Stimulated activated CD4-positive, alpha-beta T cell treated with anti-CD3 and anti-CD28 coated beads, Interleukin-2, amount 100 ng/mL, for 48 hours (primary cell): ENCODE measurements at places on chromosomes 7 and 10.
A peak's percentile ranks its signal among the peaks of the same experiment; 100 is the strongest.

- no peak for DNase-seq
Observed at GRCh38 chr7:17632384-17632783, 307.9 kb downstream of the SNX13 start.

GRCh38 chr10:113094114-113094486, 144.1 kb downstream of the TCF7L2 start:
- DNase-seq, result no peak

DNA sequence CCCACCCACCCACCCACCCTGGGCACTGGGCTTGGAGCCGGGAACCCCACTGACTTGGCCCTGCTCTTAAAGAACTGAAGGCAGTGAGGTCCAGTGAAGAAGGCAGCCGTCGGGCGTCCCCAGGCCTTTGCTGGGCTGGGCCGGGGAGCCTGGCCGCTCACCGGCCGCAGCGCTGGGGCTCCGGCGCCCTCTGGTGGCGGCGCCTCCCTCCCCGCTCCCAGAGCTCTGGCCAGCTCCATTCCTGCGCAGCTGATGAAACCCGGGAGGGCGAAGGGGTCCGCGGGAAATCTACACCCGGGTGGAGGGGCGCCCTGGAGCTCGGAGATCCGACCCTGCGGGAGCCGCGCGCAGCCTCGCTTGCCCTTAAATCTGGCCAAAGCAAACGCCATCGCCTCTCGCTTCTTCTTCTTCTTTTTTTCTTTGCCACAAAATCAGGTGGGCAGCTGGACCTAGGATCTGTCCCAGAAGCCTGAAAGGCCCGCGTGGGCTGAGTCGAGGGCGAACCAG, 1.7 kb upstream of the CXCL12 start:
- DNase-seq, result peak; percentile 31

DNA sequence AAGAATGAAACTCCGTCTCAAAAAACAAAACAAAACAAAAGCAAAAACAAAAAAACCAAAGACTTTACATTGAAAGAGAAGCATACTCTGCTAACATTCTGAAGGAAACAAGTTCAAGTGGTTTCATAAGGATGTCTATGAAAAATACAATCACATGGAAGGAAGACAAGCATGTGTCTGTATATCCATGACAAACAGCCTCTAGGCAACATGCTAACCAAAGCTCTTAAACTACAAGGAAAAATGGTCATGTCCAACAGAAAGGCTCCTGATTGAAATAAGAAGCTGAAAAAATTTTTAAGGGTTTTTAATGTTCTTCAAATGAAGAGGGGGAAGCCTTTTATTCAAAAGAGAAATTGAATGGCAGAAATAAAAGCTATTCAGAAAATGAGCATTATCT, 64.9 kb downstream of the UBE2H start:
- DNase-seq, result no peak

DNA sequence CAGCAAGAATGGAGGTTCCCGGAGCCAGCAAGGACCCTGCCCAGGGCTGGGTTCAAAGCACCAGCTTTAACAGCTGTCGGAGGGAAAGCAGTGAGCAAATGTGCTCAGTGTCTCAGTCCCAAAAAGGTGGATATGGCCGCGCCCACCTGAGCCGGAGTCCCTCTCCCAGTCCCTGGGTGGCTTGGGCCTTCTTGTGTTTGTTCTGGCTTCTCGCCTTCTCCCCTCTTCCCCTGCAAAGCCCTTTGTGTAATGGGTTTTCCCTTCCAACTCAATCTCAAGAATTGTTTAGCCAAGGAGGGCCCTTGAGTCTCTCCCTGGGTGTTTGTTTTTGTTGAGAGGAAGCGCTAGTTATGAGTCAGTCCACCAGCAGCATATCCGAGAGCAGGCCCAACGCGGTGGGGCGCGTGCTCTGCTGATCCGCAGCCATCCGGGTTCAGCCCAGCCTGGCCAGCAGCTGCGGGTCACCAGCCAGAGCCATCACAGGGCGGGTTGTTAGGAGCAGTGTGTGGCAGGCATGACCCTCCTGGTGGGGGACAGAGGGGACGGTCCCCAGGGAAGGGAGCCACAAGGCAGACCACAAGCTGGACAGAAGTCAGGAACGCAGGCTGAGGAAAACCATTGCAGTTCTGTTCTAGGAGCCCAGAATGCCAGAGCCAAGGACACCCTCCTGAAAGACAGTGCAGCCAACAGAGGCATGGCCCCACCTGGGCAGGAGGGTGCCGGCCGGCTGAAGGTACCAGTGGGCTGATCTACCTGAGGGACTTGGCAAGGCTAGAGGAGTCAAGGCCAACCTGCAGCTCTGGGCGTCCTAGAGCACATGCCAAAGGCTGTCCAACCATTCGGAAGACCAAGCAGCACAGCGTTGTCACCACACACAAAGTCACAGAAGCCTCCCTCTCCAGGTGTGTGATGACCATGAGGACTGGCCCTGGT, 21.3 kb downstream of the CALML3 start:
- DNase-seq, result no peak

GRCh38 chr7:101555921-101556275, 73.2 kb downstream of the MYL10 start:
- no peak for DNase-seq

DNA sequence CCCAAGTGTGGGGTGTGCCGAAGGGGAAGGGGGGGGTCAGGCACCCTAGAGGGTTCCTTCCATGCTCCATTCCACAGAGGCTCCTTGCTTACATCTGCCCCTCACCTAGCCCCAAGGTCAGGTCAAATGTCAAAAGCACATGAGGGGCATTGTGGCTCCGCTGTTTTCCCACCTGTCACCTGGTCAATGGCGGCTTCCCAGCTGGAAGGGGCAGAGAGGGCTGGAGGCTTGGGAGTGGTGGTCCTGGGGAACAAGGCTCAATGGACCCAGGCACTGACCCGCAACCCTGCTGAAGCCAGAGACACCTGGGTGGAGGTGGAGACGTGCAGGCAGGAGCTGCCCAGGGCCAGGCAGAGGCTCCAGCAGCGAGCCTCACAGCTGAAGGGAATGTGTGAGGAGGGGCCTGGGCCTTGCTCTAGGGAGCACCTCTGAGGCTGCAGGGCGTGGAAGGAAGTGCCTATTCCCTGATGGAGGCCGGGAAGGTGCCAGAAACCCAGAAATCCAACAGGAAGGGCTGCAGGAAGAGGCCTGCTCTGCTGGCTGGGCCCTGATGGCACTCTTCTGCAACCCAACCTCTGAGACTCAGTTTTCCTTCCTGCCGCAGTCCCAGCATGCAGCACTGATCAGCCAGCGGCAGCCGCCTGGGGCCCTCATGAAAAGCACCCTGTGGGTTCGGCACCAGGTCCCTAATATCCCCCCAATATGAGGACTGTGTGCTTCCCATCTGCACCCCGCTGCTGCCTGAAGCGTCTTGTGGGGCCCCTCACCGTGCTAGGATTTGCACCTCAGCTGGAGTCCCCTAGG, 16.0 kb downstream of the RASGEF1A start:
- DNase-seq, result no peak

- DNase-seq, result no peak
Observed at GRCh38 chr10:125017547-125018298, 75.8 kb downstream of the ZRANB1 start.

- DNase-seq, result no peak
Observed at GRCh38 chr7:3194501-3195141, 106.4 kb upstream of the SDK1 start.

- no peak for DNase-seq
Observed at GRCh38 chr10:102593074-102593803, 51.0 kb upstream of the TRIM8 start.

DNA sequence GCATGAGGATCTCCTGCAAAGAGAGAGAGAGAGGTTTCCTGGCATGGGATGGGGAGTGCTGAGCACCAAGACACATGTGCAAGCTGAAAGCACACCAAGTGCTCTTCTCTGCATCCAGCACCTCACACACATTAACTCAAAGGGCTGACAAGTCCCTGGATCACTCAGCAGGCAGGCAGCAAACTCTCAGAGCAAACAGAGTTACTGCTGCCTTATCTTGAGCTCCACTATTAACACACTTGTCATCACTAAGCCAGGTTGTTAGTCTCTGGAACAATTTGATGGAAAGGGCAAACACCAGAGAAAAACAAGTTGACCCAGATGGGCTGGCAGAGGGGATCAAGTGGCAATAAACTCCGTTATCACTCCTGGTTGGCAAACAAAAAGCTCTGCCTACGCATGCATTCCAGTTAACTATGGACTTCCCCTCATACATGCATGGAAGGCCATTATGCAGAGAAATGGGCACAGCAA, 349.9 kb downstream of the KCNMA1 start:
- DNase-seq, result no peak

DNA sequence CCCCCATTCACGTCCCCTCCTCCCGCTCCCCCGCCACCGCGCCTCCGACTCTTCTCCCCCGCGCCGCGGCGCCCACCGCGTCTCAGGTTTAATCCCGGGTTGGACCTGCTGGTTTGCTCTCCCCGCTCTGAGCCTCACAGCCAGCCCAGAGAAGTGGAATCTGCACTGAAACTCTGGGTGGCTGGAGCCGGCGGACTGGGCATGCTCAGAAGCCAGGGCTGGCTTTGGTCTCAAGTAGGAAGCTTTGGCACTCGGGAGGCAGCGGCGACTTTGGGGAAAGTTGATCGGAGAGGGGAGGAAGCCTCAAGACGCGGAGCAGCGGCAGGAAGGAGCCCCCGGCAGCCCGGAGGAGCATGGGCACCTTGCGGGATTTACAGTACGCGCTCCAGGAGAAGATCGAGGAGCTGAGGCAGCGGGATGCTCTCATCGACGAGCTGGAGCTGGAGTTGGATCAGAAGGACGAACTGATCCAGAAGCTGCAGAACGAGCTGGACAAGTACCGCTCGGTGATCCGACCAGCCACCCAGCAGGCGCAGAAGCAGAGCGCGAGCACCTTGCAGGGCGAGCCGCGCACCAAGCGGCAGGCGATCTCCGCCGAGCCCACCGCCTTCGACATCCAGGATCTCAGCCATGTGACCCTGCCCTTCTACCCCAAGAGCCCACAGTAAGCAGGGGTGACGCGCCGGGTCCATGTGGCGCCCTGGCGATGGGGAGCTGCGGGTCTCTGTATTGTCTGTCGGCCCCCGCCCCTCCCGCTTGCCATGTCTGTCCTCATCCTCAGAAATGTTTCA, at the start of gene PRKG1:
TSS of gene PRKG1 (plus strand) at position 250 of the 791 bp plus-strand sequence.
- DNase-seq, result no peak

DNA sequence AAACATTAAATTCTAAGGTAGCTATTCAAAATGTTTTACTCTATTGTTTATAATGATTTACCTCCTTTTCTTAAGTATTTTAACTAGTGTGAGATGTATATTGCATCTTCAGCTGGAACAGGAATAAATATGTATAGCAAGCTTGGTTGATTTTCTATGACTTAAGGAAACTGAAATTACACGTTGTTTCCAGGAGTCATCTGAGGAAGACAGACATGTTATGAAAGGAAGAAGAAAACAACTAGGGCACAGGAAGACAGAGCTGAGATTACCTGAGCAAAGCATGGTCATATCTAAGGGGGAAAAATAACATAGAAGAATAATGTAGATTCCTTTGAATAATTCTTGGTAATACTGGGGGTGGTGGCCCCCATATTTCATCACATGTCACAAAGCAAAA, 210.9 kb upstream of the SEMA3E start:
- DNase-seq, result no peak

DNA sequence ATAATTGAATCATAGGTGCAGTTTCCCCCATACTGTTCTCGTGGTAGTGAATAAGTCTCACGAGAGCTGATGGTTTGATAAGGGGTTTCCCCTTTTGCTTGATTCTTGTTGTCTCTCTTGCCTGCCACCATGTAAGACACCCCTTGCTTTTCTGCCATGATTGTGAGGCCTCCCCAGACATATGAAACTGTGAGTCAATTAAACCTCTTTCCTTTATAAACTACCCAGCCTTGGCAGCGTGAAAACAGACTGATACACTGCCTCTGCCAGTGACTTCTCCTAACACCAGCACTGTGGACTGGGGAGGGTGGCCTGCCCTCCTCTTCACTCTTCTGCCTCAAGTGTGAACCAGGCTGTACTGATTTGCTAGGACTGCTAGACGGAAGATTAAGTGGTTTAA, 108.6 kb downstream of the RAB11FIP2 start:
- DNase-seq, result no peak

DNA sequence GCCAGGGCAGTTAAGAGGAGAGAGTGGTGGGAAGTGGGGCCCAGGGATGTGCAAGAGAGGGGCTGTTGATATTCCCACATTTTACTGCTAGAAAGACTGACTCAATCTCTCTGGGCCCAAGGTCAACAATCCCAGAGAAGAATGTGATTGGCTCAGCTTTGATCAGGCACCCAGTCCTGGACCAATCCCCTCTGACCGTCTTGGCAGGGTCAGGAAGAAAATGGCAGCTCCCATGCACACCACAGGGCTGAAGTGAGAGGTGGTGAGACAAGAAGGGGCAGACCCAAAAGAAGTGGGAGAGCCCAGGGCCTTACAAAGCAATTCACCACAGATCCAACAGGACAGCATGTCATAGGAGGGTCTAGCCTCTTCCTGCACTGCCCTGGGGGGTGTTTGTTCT, 3.3 kb upstream of the C10orf105 start:
- no peak for DNase-seq

GRCh38 chr10:58588673-58589265, 76.1 kb downstream of the BICC1 start:
- no peak for DNase-seq

DNA sequence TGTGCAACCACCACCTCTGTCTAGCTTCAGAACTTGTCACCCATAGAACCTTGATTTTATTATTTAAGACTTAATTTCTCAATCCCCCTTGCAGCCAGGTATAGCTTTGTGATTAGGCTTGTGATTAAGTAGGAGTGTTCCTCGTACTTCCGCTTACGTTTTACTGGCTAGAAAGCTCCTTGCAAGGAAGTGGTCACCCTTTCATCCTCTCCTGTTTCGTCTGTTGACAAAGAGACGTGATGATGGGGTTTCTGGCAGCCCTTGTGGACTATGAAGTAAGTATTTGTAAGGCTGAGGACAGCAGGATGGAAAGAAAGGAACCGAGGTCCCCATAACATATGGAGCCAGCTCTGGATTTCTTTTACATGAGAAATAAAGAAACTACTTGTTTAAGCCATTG, 86.5 kb upstream of the KDM7A start:
- no peak for DNase-seq

- no peak for DNase-seq
Observed at GRCh38 chr7:156759579-156760202, 119.1 kb downstream of the RNF32 start.

DNA sequence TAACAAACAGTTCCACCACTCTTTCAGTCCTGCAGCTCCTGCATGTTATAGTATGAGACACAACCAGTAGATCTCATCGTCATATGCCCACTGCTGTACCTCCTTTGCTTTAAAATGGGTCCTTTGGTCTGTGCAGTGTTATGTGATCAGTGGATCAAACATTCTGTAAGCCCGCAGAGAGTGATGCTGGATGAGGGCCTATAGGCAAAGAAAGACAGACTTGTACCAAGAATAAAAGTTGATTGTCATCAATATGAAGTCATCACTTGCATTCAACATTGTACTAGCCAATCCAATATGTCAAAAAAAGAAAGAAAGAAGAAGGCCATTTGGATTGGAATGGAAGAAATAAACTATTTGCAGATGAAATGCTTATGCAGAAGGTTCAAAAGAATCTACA, 79.8 kb upstream of the PHYHIPL start:
- DNase-seq, result no peak
